ENCODE measurements at places on chromosomes 1 and 21.

GRCh38 chr1:46812996-46813857 lies 14.4 kb downstream of the CYP4B1 start:
- no peak for DNase-seq

DNA sequence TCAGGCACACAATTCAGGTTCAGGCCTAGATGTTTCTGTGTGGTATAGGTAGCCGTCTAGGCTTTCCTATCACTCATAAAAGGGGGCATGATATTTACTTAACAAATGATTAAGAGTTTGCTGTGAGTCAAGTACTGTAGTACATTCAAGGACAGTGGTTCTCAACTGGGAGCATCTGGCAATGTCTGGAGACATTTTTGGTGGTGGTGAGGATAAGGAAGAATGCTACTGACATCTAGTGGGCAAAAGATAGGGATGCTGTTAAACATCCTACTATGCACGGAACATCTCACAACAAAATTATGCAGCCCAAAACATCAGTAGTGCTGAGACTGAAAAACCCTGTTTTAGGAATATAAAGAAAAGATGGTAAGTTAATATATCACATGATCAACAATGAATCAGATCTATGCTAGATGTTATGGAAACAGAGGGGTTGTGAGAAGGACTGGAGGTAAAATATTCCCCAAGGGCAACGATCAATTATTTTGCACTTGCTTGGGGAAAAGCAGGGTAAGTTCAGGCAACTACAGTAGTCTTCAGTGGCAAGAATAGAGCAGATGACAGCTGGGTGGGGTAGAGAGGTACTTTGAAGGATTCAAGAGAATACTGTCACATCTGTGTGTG lies 4.9 kb downstream of the DNTTIP2 start:
- no peak for DNase-seq

GRCh38 chr1:168468822-168469221 lies 75.0 kb downstream of the XCL2 start:
- DNase-seq: no peak

DNA sequence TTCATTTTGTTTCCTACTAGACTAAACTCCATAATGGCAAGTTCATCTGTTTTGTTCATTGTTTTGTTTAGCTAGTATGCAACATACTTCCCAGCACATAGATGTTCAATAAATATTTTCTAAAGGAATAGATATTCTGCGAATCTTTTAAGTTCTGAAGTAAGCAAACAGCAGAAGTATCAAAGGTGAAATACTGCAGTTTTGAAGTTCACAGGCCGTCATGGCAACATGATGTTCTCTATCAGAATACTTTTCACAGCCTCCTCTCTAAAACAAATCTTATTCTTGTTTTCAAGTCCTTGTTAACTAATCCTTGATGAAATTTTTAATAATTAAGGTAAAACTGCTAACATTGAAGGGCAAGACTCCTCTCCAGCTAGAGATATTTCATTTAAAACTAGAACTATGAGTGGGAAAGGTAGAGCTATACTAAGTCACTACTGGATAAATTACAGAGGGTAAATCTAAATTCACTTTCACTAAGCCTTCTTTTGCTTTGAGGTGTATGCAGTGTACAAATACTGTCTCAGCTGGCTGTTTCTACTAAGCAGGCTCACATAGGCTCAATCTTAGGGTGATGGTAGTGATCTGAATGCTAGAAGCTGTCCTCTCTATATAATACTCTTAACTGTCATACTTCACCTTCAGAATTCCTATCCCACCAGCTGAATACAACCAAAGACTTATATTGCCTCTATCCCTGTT lies 96.7 kb downstream of the ZZZ3 start:
- DNase-seq: no peak

DNA sequence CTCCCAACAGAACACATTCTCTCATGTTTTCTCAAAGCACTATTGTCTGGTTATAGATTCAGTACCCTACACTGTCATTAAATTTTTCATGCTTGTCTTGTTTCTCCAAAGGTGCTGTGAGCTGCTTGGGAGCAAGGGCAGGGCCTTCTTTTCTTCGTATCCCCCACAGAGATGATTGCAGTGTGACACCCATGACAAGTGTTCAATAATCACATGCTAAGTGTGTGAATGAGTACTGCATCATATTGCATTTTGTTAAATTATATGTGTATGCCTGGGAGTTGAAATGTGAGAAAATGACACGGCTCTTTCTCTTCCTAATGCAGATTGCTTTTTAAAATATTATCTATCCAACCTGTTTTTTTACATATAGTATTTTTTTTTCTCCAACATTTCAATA lies 57.3 kb upstream of the MAGI3 start:
- DNase-seq: no peak

- DNase-seq: no peak
Measured at GRCh38 chr1:12634696-12635202, 9.1 kb upstream of the AADACL4 start.

GRCh38 chr1:202143011-202143767 lies 1.3 kb downstream of the ARL8A start:
- no peak for DNase-seq

- no peak for DNase-seq
Measured at GRCh38 chr1:193111641-193112090, 6.5 kb upstream of the GLRX2 start.

DNA sequence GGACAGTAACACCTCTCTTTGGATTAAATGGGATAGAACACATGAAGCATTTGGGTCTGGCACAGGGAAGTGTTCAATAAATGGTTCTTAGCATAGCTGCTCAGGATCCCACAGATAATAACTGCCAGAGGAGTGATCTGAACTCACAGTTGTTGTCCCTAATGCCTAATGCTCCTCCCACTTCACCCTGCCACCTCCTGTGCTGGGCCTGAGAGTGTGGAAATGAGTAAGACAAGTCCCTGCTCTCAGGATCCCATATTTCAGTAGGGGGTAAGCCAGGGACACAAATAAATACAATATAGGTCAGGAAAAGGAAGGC lies 19.9 kb upstream of the FOXO6 start:
- DNase-seq: peak; percentile 13

DNA sequence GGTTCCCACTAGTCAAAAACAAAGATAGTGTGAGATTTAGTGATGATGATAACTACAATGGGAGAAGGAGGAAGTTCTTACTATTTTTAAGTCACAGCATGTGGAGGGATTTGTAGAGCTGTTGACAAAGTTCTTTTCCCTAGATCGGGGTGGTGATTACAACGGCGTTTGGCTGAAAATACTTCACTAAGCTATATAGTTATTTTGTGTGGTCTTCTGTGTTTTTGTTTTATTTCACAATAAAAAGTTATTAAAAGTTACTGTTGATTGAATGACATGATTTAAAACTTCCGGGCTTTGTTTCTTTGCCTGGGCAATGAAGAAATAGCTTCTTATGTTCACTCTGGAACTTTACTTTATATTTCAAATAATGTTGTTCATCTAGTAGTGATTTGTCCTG lies 47.3 kb upstream of the SSX2IP start:
- no peak for DNase-seq

DNA sequence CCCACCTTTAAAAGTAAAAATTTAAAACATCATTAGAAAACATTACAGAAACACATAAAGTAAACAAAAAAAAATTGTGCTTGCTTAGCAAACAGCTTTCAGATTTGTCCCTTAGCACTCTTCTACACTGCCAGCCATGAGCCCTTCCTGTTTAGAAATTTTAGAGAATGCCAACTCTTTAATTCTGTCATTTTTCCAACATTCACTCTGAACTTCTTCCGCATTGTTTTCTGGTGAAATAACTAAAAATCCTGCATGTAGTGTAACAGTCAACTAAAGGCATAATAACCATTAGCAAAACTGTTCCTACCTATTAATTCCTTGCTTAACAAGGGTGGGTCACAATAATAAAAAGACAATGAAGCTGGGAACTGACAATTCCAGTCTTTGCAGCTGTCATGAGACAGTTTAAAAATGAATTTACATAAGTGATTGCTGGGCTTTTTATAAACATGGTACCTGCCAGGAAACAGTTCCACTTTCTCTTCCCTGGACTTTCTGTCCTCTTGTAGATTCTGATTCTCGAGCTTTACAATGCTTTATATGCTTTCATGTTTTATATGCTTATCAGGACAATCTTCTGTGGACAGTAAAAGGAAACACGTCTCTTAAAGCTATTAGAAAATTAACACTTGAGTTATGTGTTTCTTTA lies 19.0 kb downstream of the GNG12 start:
- DNase-seq: no peak

DNA sequence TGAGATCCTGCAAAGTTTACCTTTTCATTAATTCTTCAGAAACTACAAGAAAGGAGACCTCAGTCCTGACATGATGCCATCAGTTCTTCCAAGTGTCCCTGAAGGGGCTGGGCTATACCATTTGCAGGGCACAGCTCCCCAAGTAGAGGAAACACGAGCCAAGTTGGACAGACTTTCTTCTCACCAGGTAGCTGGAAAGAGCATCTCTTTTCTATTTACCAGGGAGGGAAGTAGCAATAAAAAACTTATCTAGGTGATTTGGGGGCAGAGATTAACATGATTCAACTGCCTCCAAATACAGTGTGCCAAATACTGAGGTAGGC lies 103.9 kb upstream of the KCND3 start:
- DNase-seq: no peak

GRCh38 chr1:113479713-113480676 lies 89.7 kb downstream of the MAGI3 start:
- no peak for DNase-seq

DNA sequence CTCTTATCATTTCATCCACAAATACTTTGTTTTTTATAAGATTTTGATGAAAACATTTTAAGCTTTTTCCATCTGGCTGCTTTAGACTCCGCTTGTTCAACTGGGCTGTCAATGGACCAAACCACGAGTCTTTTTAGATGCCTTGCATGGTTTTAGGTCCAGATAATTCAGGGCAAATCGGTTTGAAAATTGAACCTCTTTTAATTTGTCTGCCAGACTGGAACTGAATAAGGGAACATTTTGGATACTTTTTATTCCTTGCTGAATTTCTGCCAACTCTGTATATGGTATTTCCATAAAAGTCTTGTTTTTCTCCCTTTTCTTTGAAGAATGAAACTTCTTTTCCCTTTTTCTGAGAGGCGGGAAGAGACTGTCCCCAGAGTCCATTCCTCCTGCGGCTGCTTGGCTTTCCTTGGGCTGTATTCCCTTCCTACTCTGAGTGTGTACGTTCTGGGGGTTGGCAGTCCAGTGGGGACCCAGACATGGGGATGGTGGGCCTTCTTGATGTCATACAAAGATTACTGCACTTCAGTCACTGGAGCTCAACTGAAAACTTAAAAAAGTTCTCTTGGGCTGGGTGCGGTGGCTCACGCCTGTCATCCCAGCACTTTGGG lies 46.5 kb upstream of the CNN3 start:
- DNase-seq: no peak

DNA sequence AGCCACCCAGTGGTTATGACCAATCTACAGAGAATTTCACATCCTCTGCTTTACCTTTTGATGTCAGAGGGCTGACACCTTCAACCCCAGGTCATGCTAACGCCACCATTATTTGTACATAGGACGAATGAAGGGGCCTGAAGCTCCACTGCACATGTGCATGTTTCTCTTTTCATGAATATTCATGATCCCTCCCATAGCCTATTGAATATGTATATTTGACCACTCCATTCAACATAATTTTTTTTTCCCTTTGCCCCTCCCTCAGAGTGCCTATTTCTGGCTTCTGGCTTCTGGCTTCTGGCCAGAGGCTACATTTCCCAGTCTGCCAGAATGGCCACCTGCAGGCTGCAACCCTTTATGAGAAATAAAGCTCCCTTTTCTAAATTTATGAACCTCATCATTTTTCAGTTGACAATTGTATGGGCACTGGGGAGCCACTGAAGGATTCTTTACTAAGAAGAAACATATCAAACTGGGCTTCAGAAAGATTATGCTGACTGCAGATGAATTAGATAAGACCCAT lies 406.7 kb downstream of the SIPA1L2 start:
- DNase-seq: no peak

- peak; percentile 70 for DNase-seq
Measured at GRCh38 chr1:182601416-182601786, 2.8 kb downstream of the RGS16 start.

DNA sequence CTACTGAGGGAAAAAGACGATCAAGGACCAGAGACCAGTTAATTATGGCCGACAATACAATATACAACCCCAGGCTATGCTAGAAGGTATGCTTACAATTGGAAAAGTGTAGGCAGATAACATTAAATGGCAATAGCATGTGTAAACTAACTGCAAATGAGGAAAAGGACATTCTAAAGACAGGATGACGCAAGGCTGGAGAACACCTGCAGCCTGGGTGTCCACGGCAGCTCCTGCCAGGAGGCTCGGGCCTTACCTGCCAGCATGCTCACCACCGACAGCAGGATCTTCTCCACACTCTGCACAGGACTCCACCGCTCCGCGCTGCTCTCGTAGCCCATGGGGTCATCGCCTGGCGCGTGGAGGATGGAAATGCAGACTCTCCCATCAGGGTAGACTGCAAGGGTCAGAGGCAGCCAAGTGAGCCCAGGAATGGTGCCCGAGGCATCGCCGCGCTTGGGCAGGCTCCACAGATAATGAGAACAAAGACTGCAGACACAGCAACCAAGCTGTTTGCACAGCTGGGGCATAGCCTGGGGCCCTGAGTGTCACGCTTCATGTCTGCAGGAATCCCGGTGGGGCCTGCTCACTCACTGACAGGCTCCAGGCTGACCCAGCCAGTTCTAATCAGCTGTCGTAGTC lies 28.2 kb downstream of the UBE2G2 start:
- no peak for DNase-seq

- no peak for DNase-seq
Measured at GRCh38 chr1:88394958-88395357, 289.1 kb upstream of the PKN2 start.

GRCh38 chr21:33132054-33132453 lies 62.1 kb downstream of the OLIG1 start:
- DNase-seq: no peak

GRCh38 chr1:182611326-182611725 lies 7.1 kb upstream of the RGS16 start:
- DNase-seq: no peak

DNA sequence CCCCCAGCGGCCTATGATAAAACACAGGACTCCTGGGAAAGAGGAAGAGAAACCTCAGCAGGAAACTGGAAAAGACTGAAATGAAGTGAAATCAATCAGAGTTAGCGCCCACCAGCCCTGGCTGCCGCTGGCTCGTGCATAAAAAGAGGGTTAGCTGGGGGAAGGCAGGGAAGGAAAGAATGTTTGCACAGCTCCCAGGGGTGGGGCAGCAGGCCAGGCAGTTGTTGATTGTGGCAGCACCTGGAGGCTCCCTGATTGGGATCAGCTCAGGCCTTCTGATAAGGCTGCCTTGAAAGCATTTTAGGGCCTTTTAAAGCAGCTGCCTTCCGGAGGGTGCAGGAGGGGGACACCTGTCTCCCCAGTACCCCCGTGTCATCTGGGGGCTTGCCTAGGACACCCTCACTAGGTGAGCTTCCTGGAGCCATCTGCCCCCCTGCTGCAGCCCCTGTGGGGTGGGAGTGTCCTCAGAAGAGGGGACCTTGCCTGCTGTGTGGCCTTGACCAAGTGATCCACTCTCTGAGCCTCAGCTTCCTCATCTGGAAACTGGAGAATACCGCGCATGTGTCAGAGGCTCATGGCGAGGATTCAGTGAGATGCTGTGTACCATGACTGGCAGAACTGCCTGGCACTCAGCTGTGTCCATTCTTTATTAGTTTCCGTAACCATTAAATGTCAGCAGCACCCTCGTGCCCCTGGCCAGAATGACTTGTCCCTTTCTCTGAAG lies 6.6 kb downstream of the EPHB2 start:
- DNase-seq: no peak

- no peak for DNase-seq
Measured at GRCh38 chr1:116154536-116154935, 43.3 kb downstream of the MAB21L3 start.

GRCh38 chr1:247089616-247090375 lies 11.2 kb upstream of the ZNF670 start:
- DNase-seq: no peak

All from liver (tissue), 10 donors.